ENCODE measurements at places on chromosomes 2 and 18. TPM values are rescaled to one million over a fixed set of nuclear protein-coding genes. Genes with fewer than 3 reads are reported as not detected.

Gene APLF
- 3.8 TPM for total RNA-seq

Gene CPLX4
- total RNA-seq, result not detected

Gene UGGT1
- total RNA-seq, result 74.7 TPM

Gene POMC
- total RNA-seq, result 5.8 TPM

Gene ERMN
- 1.9 TPM for total RNA-seq

Gene THSD7B
- total RNA-seq, result not detected

Gene TUBA4B
- total RNA-seq, result not detected

Gene ALK
- total RNA-seq, result not detected

Gene MROH2A
- total RNA-seq, result not detected

Gene MAB21L4
- not detected for total RNA-seq

Gene ASNSD1
- total RNA-seq, result 52.7 TPM

Gene NCKAP5
- not detected for total RNA-seq

Gene SLC5A7
- not detected for total RNA-seq

Gene COL4A4
- not detected for total RNA-seq

Gene RPE
- 57.2 TPM for total RNA-seq

Gene REG1B
- total RNA-seq, result not detected

Gene VAMP8
- 99.7 TPM for total RNA-seq

Gene UGT1A9
- total RNA-seq, result not detected

Gene TCF23
- not detected for total RNA-seq

Gene TM4SF20
- not detected for total RNA-seq

Gene UGT1A8
- not detected for total RNA-seq

Gene ABCG8
- total RNA-seq, result 0.23 TPM

Gene C2orf78
- total RNA-seq, result not detected

Gene SERPINB10
- total RNA-seq, result not detected

Gene VWC2L
- total RNA-seq, result not detected

Gene ST8SIA5
- 0.05 TPM for total RNA-seq

Gene IL1B
- not detected for total RNA-seq

Gene TMEM198
- 3.8 TPM for total RNA-seq

Gene BMP10
- not detected for total RNA-seq

Gene FOXD4L1
- 0.14 TPM for total RNA-seq

Gene CLHC1
- 12.3 TPM for total RNA-seq

Gene OTX1
- total RNA-seq, result not detected

Gene BCL11A
- total RNA-seq, result 0.21 TPM

Gene TFPI
- total RNA-seq, result 0.50 TPM
